ENCODE measurements at places on chromosomes 4 and X. TPM values are rescaled to one million over a fixed set of nuclear protein-coding genes. Genes with fewer than 3 reads are reported as not detected.

Gene CXorf65
- total RNA-seq: not detected

Gene NUDT10
- 31.7 TPM for total RNA-seq

Gene SHROOM2
- 22.9 TPM for total RNA-seq

DNA sequence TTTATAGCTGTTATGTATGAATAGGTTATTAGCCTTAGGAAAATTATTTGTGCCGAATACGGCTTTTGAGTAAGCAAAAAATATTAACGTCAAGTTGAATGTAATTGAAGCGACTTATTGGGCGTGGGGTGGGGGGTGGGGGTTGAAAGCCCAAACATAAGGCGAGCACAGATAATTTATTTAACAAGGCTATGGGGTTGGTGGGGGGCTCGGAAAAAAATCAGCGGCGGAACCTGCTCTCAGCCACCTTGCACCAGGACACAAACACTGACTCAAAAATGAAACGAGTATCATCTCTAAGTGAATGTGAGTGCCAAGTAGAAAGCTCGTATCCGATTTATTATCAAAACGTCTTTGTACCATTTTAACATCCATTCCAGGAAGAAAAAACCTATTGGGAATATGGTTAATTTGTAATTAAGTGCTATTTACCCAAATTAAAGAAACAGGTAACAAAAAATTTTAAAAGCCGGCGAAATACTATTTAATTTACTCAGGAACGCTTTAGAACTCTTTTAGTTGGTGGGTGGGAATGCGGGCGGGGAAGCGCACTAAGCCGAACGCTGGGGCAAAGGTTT, 902 bp upstream of the LARP1B start:
- no peak for DNase-seq
